ENCODE measurements at places on chromosomes 3 and 15.

GRCh38 chr3:69376731-69377130 is 9.2 kb downstream of the FRMD4B start:
- no peak for DNase-seq

DNA sequence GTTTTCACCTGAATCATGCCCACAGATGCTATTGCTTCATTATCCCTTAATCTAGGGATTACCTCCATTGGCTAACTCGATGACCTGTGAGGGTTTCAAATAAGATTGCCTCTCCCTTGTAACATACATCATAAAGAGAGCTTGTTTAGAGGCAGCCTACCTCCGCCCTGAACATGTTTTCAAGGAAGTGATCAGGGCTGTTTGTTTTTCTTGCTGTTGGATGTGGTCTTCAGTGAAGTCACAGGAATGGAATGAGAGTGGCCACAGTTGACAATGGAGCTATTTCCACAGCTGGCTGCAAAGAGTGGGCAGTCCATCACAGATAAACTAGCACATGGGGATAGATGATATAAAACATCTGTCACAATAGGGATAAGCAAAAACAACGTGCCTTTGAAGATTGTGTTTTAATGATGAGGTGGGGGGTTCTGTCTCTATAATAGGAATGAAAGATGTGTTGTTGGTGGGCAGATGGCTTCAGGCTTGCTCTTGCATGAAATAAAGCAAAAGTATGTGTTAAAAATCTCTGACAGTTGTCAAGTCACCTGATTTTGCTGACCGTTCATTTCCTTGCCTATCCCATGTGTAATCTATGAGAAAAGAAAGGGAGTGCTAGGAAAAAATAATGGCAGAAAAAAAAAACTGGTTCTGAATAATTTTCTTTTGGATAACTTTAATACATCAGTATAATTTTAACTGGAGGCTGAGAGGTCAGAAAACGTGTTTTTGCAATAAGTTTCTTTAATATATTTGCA is 642.3 kb downstream of the RBMS3 start:
- DNase-seq = peak; percentile 69

GRCh38 chr3:160546727-160547126 is 18.6 kb downstream of the KPNA4 start:
- no peak for DNase-seq

DNA sequence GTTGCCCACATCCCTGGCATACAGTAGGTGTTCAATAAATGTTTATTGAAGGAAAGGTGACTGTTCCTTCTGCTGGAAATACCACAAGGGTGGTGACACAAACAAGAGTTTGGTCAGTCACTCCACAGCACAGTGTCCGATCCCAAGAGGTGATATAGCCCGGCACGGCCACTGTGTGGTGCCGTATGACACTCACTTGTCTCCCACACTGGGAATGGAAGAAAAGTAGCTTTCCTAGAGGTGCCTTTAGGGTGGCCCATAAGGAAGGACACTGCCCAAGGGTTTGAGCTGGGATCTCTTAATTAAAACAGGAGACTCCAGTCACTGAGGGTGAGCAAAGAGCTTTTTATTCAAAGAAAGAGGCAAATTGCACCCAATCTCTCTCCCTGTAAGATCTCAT is 40.5 kb downstream of the TGM4 start:
- no peak for DNase-seq

GRCh38 chr3:127743351-127744252 is 70.8 kb downstream of the ABTB1 start:
- no peak for DNase-seq

DNA sequence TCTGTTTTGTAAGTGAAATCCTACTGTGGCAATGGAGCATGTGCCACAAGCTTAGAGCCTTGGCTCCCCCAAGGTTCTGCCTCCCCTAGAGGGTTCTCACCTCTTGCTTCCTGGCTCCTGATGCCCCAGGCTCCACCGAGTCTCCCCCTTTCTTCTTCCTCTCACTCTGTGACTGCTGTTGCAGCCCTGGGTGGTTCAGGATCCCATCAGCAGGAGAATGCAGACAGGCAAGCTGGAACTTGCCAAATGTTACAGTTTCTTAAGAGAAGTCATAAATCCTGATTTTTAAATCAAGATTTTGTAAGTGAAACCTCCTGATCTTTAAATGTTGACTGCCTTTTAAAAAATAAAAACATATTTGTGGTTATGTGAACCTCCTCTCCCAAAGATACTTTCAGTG is 133.9 kb downstream of the CCNL1 start:
- DNase-seq = no peak

GRCh38 chr3:111882194-111882593 is 23.1 kb downstream of the PHLDB2 start:
- DNase-seq = no peak

GRCh38 chr3:71902258-71903111 is 117.5 kb upstream of the PROK2 start:
- no peak for DNase-seq

GRCh38 chr3:62365391-62366125 is 7.8 kb downstream of the FEZF2 start:
- no peak for DNase-seq

DNA sequence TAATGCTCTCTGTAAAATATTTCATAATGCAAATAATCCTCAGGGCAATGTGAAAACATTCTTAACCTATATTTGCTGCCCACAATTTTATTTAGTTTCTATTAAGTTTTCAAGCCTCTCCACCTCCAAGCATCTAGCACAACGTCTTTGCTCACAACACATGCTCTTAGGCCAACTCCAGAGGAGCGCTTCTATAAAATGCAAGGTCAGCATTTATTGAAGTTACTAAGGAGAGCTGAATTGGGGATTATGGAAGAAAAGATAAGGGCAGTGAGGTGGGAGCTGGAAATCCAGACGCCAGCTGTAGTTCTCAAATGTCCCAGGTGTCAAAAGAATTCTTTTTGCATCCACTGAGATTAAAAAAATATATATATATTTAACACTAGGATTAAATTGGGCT is 996 bp downstream of the RABL3 start:
- DNase-seq = no peak

DNA sequence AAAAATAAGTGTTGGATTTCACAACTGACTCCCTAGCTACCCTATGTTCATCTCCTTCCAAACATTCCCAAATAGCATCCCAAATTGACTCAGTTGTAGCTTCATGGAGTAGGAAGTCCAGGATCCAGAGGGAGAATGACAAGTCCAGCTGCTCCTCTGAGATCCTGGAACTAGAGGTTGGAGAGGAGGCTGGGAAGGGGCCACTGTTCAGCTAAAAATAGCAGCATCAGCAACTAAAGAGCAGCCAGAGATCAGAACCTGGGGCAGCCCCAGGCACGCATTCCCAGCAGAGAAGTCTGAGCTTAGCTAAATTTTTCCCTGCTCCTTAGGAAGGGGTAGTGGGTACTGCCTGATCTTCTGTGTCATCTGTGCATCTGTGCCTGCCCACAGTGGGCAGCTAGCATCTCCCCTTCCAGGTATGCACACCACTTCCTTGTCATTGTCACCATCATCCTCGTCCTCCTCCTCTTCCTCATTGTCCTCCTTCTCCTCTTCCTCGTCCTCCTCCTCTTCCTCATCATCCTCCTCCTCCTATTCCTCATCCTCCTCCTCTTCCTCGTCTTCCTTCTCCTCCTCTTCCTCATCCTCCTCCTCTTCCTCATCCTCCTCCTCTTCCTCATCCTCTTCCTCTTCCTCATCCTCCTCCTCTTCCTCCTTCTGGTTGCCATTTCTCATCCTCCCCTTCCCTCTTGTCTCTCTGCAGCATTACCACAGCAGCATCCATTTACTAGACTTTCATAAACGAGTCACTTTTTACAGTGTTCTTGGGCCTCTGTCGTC is 152.3 kb upstream of the ROPN1 start:
- no peak for DNase-seq

- DNase-seq = no peak
Measured at GRCh38 chr15:57649138-57649537, 57.4 kb upstream of the POLR2M start.

GRCh38 chr3:16012086-16012485 is 162.4 kb upstream of the GALNT15 start:
- DNase-seq = no peak

DNA sequence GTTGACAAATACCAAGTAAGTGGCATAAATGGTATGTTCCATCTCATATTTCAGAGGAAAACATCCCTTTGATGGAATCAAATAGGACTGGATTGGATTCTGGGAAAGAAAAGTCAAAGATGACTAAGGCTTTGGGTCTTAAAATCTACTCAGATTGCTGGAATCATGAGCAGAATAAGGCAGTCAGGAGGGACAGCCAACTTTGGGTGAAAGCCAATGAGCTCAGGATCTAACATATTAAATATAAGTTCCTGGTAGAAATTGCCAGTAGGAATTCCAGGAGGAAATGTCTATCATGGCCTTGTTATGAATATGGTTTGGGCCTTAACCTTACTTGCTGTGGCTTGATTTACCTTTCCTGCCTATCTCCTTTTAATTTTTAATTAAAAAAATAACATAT is 55.3 kb downstream of the ISL2 start:
- no peak for DNase-seq

GRCh38 chr3:51538115-51538458 is 432 bp upstream of the RAD54L2 start:
- DNase-seq = no peak

- DNase-seq = peak; percentile 24
Measured at GRCh38 chr3:48952510-48953118, 34.0 kb downstream of the ARIH2 start.

- no peak for DNase-seq
Measured at GRCh38 chr3:15636028-15636709, 34.6 kb downstream of the BTD start.

DNA sequence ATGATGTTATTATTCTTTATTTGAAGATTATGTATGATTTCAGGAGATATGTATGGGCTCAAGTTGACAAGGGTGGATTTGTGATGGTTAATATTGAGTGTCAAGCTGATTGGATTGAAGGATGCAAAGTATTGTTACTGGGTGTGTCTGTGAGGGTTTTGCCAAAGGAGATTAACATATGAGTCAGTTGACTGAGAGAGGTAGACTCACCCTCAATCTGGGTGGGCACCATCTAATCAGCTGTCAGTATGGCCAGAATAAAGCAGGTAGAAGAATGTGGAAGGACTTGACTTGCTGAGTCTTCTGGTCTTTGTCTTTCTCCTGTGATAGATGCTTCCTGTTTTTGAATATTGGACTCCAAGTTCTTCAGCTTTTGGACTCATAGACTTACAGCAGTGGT is 973.7 kb downstream of the MCTP2 start:
- no peak for DNase-seq

DNA sequence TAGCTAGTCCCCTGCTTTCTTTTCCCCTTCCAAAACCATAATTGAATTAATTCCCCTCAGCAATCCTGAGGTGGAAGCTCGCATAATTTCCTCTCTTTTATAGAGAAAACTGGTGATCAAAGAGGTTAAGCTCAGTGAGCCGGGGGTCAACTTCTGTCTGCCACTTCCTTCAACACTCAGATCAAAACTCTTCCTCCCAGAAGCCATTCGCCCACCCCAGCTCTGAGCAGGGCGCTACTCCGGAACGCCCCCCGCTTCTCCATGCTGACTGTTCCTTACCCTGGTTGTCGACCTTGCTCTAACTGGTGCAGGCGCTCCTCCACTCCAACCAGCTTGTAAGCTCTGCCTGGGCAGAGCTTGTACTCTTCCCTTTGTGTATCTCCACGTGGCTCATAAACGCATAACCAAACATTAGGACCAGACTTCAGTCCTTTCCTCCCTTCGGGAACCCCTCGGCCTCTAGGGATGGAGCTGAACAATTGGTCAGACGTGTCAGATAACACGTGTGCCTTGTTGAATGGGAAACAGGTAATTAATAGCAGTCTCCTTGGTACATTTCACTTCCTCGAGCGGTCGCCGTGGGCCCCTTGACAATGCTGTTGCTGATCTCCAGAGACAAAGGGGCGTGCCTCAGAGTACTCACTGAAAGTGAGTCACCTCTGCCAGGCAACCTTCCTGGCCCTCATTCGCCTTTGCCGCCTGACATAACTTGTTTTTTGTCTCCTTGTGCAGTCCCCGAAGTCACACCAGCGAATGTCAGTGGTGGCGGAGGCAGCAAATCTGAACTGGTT is 71.8 kb downstream of the IL5RA start:
- no peak for DNase-seq

DNA sequence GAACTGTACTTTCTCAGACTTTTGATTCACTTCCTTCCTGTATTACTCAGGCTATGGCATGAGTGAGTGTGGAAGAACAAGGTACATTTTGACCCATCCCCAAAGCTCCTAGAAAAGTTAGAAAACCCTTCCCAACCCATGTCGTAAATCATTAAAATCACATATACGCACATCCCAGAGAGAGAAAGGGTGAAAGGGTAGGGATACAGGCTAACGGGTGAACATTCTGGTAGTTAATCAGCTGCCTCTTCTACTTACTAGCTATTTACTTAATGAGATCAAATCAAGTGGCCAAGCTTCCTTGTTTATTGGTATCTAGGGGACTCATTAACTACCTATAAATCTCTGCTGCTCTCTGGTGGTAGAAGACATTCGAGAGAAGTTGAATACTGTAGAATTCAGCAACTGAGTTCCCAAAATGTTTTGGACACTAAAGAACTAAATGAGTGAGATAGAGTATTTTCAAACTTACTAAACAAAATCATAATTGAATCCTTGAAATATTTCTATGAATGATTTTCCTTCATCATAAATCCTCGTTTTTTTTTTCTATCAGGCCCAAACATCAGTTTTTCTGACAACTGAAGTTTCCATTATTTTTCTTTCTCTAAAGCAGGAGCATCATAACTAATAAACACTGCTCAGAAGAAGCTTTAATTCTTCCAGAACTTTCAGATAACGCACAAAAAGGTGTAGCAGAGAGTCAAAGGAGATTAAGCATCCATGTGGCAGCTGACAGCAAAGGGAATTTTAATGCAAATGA is 124.2 kb downstream of the IMPG2 start:
- DNase-seq = peak; percentile 94

- DNase-seq = peak; percentile 8
Measured at GRCh38 chr15:71808311-71809020, 1.9 kb upstream of the NR2E3 start.

DNA sequence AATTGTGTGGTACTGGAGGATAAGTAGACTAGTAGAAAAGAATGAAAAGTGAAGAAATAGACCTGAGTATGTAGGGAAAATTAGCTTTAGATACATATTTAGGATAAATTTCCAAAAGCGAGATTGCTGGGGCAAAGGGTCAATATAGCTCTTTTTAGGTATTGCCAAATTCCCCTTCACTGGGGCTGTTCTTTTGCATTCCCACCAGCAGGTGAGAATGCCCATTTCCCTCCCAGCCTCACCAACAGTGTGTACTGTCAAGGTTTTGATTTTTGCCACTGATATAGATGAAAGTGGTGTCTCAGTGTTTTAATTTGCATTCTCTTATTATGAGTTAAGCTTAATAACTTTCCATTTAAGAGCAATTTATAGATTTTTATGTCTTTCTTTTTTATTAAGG is 35.7 kb upstream of the BHLHE40 start:
- no peak for DNase-seq

- DNase-seq = no peak
Measured at GRCh38 chr15:89647191-89647851, 7.9 kb downstream of the KIF7 start.

DNA sequence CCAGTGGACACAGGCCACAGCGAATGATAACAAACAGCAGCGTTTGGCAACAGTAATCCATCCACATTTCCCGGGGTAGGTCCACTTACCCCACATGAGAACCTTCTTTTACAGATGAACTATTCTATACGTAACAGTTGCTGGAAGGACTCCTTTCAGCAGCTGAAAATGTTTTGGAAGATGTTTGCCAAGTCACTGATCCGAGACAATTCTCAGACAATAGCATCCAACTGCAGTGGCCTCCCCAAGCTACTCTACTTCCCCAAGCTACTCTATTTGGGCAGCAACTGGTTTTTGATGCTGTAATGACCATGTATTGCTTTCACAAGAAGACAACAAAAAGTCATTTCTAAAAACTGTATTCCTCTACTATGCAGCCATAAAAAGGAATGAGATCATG is 87.5 kb downstream of the ADAMTS17 start:
- DNase-seq = no peak
